ENCODE measurements at places on chromosomes 2 and 18.

GRCh38 chr2:98483257-98483861 is 38.7 kb downstream of the INPP4A start:
- no peak for DNase-seq

GRCh38 chr2:233124421-233125080 is 64.4 kb downstream of the INPP5D start:
- no peak for DNase-seq

GRCh38 chr2:20198796-20199632 is 25.9 kb downstream of the SDC1 start:
- no peak for DNase-seq

- DNase-seq: peak; percentile 65
These were observed 156.4 kb upstream of the ITGA4 start for GRCh38 chr2:181300600-181301291.

- DNase-seq: no peak
These were observed 78.6 kb downstream of the FARSB start for GRCh38 chr2:222577341-222577740.

- no peak for DNase-seq
These were observed 1473.2 kb downstream of the LRP1B start for GRCh38 chr2:140657657-140658056.

Measured in T-helper 2 cell (primary cell).